K562 (cell line): ENCODE measurements at places on chromosomes 1 and 21.

DNA sequence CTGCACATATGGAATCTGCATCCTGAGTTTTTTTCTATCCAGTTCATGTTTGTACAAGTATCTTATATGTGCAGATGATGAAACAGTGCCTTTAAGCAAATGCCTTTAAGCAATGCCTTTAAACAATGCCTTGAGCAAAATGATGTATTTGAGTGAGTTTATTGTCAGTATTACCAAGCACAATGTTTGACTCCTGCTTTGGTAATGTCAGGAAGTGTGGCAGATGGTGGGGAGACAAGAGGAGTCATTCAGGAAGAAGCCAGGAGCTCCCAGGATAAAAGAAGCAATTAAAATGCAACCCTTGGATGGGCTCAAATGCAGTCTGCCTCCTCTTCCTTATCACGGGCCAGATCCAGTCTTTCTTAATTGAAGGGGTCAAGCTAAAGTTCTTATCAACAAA is 108.7 kb upstream of the KCNJ15 start:
- no peak for DNase-seq

GRCh38 chr1:15152318-15153183 is 996 bp upstream of the TMEM51 start:
- DNase-seq: peak; percentile 65

GRCh38 chr1:44806025-44806703 is 987 bp downstream of the DYNLT4 start:
- DNase-seq: no peak

GRCh38 chr1:210866532-210866931 is 267.4 kb downstream of the KCNH1 start:
- no peak for DNase-seq

DNA sequence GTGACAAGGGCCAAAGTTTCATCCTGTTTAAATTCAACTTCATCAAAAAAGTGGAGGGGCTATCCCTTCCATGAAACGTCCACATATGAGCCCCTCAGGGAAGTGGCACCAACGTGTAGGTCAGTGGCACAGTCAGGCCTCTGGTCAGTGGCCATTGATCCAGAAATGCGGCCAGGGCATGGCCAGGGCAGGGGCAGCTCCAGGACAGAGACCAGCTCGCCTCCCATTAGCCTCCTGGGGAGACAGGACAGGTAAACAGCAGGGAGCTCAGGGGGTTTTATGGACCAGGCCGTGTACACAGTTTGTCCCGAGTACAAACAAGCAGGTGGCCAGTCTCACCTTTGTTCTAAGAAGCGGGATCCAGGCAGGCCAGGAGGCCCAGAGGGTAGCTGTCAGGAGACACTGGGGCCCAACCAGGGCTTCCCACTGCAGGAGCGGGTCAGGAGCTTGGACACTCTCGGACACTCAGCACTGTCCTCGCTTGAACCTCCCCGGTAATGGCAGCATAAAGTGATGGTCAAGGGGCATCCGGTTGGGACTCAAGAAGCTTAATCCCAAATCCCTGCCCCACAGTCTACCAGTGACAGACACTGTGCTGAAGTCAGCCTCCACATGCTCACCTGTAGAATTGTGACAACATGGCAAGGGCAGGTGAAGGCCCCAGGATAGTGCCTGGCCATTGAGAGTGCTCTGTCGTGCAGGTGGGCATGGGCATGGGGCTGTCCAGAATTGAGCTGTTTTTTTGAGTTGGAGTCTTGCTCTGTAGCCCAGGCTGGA is 144.1 kb upstream of the ERRFI1 start:
- no peak for DNase-seq

GRCh38 chr1:147541672-147542568 is 619 bp downstream of the BCL9 start:
- no peak for DNase-seq

- peak; percentile 71 for DNase-seq
Measured at GRCh38 chr1:233543338-233544255, 70.3 kb upstream of the KCNK1 start.

- DNase-seq: no peak
Measured at GRCh38 chr1:100565937-100566699, 28.2 kb downstream of the GPR88 start.

- no peak for DNase-seq
Measured at GRCh38 chr1:223716302-223716862, 4.0 kb downstream of the CAPN2 start.

- DNase-seq: no peak
Measured at GRCh38 chr1:7989762-7990428, 28.4 kb downstream of the PARK7 start.

- DNase-seq: no peak
Measured at GRCh38 chr1:9366943-9367780, 74.5 kb downstream of the SPSB1 start.

DNA sequence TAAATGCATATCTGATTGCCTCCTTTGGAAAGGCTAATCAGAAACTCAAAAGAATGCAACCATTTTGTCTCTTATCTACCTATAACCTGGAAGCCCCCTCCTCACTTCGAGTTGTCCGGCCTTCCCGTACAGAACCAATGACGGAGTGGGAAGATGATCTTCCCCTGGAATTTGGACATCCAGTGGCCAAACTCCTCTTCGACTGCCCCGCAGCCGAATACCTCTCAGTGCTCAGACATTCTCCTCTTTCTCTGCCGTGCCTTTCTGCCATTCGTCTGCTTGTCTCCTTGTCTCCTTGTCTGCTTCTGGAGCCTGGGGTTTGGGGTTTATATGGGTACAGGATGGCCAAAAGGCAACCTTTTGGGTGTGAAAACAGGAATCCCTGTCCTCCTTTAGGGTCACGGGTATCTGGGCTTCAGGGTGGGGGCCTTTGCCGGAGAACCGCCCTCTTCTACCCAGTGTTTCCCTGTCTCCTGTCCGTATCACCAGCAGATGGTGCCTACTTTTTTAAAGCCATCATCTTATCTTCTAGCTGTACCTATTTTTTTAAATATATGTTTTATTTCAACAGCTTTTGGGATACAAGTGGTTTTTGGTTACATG is 35.9 kb upstream of the RAB4A start:
- DNase-seq: no peak

DNA sequence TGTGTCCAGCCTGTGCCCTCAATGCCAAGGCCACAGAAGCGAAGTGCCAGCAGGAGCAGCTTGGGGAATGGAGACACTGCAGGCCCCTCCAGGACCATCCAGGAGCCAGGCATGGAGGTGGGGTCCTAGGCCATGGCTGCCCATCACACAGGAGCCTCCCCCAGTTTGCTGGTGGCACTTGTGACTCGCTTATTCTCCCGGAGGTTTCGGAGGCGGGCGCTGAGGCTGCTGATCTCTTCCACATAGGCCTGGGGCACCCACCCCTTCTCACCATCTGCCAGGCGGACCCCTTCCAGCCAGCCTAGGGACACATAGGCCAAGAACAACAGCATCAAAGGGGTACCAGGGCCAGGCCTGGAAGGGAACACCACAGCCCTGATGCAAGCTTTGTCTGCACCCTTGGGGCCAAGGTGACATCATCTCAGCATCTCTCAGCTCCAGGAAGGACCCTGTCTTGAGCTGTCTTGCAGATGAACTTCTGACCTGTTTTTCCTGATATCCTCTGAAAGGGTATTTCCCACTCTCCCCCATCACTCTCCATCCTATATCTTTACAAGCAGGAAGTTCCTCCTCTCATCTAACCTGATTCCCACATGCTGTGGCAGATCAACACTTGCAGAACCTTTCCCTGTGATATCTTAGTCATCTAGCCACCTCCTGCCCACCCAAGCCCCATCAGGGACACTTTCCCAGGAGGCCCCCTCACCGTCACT is 13.9 kb downstream of the ARHGEF19 start:
- no peak for DNase-seq

DNA sequence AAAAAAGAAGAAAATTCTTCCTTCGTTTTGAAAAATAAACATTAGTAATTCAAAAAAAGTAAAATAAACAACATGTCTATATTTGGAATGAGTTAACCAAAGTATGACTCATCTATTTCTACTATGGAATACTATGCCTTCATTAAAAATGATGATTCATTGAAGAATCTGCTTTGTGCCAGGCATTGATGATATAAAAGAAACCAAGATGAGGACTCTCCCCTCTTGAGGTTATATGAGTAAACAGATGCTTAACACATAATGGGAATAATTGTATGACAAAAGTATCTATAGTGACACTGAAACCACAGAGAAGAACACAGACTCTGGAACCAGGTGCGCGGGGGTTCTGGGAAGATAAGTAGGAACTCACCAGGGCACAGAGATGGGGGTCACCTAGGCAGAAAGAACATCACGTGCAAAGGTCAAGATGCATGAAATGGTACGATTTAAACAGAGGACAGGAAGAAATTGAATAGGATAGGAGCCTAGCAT is 18.8 kb downstream of the ELF3 start:
- peak; percentile 11 for DNase-seq

DNA sequence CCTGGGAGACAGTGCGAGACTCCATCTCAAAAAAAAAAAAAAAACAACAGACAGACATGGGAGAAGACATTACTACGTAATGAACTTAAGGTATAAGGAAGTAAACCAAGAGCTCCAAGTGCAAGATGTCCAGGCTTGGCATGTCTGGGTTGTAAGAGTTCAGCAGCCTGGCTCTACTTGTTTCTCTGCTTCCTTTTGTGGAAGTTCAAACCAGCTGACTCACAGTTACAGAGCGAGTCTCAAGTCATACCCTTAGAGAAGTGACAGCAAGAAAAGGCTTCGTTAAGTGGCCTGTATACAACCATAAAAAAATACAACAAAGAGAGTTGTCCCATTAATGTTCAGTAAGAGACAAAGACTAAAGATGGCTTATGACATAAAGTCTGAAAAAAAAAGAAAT is 1.3 kb downstream of the RIT1 start:
- DNase-seq: peak; percentile 68

DNA sequence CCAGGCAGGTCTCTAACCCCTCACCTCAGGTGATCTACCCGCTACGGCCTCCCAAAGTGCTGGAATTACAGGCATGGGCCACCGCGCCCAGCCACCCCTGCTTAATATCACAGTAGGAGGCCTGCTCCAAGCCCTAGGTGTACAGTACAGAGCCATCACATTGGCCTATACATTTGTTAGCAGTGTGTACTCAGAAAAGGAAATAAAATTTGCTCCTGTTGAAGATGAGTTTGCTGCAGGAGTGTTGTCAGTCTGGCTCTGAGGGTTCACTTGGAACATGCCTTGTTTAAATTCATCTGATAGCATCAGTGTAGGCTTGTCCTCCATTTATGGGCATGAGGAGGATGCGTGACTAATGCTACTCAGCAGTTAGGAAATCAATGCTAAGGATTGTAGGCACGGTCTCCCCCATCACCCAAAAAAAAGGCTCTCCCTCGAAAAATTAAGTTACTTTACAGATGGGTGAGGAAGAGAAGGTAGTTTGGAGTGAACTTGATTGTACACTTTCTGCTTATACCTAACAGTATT is 4.6 kb upstream of the ENAH start:
- DNase-seq: no peak

DNA sequence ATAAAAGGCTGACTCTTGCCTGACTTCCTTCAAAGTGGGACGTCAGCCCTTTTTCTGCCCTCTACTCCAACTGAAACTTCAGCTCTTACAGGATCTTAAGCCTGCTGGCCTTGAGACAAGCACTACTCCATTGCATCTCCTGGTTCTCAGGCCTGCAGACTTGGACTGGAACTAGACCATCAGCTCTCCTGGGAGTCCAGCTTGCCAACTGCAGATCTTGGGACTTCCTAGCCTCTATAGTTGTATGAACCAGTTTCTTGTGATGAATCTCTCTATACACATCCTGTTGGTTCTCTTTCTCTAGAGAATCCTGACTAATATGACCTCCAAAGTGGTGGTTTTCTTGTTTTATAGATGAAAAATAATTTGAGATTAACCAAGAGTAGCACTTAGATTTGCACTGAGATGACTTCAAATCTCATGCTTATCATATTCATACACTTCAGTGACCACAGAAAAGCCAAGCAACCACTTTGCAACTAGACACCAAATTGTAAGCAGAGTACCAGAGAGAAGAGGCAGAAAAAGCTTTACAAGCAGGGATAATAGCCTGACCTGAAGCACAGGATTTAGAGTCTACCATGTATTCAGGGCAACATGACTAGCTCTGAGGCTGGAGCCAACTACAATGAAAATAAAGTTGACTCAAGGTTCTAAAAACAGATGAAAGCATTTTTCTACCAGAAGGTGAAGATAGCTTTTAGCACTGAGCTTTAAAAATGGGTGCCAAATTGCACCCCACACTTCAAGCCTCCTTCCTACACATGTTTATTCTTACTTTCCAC is 661.3 kb upstream of the USP24 start:
- no peak for DNase-seq

DNA sequence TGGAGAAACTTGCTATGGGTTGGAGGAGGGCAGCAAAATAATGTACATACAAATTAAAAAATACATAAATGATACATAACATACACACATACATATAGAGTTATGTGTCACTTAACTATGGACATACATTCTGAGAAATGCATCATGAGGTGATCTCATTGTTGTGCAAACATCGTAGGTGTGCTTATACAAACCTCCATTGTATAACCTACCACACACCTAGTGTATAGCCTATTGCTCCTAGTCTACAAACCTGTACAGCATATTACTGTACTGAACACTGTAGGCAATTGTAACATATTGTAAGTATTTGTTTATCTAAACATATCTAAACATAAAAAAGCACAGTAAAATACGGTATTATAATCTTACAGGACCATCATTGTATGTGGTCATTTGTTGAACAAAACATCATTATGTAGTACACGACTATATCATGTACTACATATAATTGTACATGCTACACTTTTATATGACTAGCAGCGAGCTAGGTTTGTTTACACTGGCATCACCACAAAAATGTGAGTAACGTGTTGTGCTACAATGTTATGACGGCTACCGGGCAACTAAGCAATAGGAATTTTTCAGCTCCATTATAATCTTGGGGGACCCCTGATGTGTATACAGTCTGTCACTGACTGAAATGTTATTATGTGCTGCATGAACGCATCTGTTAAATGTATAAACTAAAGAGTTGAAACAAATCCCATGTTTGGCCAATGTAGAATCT is 35.5 kb downstream of the ITGB3BP start:
- DNase-seq: no peak

- DNase-seq: no peak
Measured at GRCh38 chr1:117388328-117388727, 21.1 kb downstream of the MAN1A2 start.

GRCh38 chr21:34511787-34512455 is at the start of gene KCNE1:
Gene KCNE1 (minus strand): TSS chr21:34512210. CDS start chr21:34449634, 62,576 bp downstream.
- no peak for DNase-seq

GRCh38 chr1:60874718-60875117 is 207.6 kb upstream of the NFIA start:
- DNase-seq: peak; percentile 35

- DNase-seq: no peak
Measured at GRCh38 chr21:33396436-33396835, 6.8 kb upstream of the IFNGR2 start.

DNA sequence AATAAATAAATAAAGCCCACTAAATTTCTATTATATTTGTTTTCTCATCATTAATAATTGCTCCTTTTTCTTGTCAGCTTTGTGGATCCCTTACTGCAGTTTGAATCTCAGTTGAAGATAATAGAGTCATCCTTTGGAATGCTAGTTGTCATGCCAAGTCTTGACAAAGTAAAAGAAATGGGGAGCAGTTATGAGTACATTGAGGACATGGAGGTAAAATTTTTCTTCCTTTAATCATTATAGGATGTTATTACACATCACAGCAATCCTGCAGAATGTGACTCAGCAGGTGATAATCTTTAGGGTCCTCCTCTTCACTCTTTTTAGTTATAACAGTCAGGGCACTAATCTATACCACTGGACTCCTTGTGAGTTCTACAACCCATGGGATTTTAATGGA is 24.1 kb downstream of the MROH9 start:
- DNase-seq: no peak

- no peak for DNase-seq
Measured at GRCh38 chr1:30852026-30852425, 56.5 kb downstream of the SDC3 start.
